Gastrocnemius medialis (tissue), 4 donors: ENCODE measurements at places on chromosomes 11 and 22.

DNA sequence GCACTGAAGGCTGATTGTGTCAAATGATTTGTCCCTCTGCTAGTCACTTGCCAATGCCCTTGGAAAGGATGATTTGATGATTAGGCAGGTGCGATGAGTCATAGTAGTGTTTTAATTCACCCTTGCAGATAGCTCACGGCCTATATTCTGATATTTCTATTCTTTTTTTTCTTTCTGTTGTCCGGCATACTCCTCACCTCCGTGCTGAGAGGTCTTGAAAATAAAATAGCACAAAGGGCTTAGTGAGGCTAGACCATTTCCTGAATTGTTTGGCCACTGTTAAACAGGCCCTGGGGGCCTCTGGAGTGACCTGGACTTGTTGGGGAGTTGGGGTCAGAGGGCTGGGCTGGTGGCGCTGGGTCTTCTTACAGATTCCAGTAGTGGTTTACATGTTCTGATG, 99.8 kb downstream of the ZBTB16 start:
- no peak for DNase-seq

DNA sequence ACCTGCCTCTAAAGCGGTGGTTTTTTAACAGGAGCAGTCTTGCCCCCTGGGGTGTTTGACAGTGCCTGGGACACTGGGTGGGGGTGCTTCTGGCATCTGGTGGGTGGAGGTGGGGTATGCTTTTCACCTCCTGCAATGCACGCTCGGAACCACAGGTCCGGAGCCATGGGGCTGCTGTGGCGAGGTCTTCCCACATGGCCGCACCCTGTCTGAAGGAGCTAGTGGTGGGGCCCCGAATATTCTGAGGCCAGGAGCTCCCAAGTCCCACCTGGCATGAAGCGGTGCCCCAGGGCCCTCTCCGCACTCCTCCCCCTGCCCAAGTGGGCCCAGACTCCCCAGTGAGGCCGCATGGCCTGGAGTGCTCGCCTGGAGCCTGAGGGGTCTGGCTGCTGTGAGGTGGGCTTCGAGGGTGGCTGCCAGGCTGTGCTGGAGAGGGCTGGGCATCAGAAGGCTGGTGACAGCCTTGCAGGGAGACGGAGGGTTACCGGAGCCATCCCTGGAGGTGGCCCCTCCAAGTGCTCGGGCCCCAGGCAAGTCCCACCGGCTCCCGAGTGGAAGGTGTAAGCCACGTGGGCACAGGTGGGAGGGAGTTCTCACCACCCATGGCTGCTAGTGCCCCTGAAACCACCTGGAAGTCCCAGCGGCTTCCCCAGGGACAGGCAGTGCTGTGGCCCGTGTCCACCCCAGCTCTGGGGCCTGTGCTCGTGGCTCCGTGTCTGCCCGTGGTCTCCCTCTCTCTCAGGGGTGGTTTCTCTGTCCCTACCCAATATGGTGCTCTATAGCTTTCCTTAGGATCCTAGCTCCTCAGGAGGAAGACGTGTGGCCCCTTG, 15.1 kb downstream of the TBX1 start:
- DNase-seq = no peak

- no peak for DNase-seq
Measured at GRCh38 chr11:8075119-8075726, 5.8 kb upstream of the TUB start.

DNA sequence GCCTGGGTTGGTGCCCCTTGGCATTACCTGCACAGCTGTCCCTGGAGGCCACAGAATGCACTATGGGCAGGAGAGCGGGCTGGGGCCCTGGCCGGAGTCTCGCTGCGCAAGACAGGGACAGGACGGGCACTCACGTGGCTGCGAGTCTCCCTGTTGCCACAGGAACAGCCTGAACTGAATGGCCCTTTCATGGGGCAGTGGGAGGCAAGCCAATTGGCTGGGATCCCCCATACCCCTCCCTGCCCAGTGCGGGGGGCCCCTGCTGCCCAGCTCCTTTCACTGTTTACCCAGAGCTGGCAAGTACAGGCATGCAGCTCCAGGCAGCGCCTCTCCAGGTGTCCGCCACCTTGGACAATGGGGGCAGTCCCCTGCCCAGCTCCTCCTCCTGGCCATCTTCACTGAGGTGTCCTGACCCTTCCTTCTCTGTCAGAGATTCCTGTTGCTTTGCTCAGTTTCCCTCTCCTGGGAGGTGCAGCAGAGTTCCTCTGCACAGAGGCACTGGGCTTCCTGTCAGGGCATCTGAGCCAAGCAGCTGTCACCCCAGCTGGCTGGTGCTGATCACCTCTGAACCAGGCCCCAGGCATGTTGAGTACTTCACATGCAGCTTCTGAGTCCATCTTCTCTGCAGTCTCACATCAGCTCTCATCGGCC, 5.2 kb downstream of the USP2 start:
- DNase-seq = peak; percentile 72

- no peak for DNase-seq
Measured at GRCh38 chr11:92861634-92862033, 107.8 kb upstream of the MTNR1B start.

DNA sequence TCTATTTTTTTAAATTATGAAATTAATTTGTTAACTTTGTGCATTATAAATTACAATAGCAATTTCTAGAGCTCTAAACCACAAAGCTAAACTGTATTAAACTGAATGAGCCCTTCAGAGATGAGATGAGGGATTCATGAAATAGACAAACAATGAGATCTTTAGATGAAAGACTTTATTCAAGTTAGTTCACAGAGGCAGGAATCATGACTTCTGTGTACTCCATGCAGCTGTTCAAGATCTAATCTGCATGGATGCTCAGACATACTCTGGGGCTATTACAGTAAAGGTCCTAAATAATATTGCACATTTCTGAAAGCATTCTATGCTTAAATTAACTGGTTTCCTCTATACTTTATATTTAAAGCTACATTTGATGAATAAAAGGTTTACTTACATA, 122.7 kb downstream of the FCHSD2 start:
- DNase-seq = no peak

DNA sequence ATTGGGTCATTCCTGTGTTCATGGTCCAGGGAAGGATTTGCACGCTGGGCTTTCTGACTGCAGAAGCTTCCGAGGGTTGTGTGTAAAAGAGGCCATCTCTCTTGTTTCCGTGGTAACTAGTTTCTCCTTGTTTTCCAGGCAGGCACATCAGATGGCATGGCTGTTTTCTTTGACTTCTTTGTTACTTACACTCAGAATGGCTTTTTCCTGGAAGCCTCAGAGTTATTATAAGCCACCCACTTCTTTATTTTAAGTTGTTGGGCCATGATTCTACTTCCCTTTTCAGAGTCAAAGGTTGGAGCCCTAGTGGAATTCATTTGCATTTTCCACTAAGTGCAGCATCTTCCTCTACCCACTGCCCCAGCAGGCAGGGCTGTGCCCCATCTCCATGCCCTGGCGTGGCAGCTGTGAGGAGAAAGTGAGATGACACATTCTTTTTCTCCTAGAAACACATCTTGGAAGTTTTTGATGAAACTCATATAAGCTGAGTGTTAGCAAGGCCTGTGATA, 94.9 kb downstream of the PRR5L start:
- no peak for DNase-seq

GRCh38 chr11:279966-280705, 1.9 kb downstream of the NLRP6 start:
- no peak for DNase-seq

DNA sequence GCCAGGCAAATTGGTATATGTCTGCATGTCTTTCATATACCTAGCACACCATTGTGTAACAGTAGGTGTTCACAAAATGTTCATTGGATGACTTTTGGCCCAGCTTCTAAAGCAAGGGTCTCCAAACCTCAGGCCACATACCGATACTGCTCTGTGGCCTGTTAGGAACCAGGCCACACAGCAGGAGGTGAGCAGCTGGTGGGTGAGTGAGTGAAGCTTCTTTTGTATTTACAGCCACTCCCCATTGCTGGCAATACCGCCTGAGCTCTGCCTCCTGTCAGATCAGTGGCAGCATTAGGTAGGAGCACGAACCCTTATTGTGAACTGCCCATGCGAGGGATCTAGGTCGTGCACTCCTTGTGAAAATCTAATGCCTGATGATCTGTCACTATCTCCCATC, 836.6 kb downstream of the NTM start:
- no peak for DNase-seq

- DNase-seq = no peak
Measured at GRCh38 chr22:36797911-36798673, 18.7 kb downstream of the PVALB start.

GRCh38 chr11:93199616-93200015, 1.8 kb upstream of the SLC36A4 start:
- DNase-seq = no peak

DNA sequence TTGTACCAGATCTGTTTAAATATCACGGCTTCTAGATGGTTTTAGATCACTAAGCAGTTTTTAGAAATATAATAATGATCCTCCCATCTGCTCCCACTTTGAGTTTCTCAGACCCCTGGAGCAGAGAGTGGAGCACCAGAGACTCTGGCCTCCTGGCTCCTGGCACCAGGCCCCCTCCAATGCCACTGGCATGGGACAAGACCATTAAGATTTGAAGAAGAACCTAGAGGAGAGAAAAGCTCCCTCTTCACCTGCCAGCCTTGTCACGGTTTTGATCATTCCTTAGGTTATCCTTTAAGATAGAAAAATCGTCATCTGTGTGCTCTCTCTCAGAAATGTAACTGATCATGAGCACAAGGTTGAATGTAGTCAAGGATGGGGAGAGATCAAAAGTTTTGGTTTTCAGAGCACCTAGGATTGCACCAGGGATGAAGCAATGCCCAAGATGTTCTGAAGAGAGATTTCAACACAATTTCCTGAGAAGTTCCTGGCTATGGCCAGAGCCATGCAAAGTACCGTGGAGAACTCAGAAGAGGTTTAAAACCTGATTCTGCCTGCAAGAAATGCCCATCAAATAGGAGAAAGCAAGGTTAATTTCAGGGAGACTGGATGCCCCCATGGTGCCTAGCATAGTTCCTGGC, 22.2 kb downstream of the IL10RA start:
- no peak for DNase-seq

GRCh38 chr11:809287-810039, at the start of gene RPLP2:
Gene RPLP2 (plus strand): TSS chr11:809967. CDS start chr11:810235, 268 bp downstream.
- DNase-seq = peak; percentile 98

- DNase-seq = peak; percentile 95
Measured at GRCh38 chr22:27697888-27698287, 103.7 kb downstream of the MN1 start.

DNA sequence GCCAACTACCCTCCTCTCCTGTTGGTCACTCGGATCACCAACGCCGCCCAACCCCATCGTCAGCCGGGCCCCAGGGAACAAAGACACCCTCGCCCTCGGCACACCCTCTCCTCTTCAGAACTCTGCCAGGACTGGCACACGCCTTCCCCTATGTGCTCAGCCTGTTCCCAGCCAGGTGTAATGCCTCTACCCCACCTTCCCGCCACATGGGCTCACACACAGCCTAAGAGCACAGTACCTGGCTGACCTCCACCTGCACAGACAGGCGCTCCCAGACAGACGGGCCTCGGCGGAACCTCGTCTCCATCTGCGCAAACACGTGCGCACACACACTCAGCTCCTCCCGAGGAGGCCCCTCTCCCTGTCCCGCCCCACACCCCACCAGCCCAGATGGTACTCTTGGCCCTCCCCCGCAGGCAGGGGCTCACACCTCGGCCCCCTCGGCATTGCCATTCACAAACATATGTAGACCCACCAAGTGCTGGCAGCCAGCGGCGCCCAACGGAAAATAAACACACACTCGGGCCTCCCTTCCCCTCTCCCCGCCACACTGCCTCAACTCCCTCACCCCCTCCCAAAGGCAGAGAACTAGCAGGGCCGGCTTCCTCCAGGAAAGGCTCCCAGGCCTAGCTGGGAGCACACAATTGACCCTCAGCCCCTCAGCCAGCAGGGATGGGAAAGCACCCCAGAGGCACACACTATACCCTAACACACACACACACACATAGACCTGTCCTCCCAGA, 8.5 kb downstream of the ELFN2 start:
- DNase-seq = no peak

DNA sequence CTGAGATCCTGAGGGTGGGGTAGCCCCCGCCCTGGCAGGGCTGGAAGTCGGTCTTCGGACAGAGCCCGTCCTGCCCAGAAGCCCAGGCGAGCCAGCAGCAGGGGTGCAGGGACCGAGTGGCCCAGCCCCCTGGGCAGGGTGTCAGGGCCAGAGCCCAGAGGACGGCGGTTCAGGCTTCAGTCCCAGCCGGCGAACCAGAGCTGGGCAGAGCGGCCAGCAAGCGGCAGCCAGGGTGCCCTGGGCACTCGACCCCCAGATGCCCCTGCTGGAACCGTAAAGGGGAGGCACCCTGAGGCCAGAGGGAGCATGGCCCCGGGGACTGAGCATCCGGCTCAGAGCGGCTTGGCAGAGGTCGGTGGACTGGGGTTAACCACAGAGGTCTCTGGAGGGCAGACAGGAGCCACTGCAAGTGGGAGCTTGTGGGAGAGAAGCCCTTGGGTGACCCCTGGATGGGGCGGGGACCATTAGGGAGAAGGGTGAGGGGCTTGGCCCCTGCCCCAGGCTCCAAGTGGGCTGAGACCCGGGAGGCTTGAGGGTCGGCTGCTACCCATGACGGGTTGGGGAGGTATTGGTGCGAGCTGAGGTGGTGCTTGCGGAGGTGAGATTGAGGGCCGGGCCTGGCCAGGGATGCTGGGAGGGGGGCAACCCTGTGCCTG, 15.9 kb downstream of the LSP1 start:
- DNase-seq = no peak

GRCh38 chr22:42581762-42582716, 28.3 kb downstream of the SERHL2 start:
- peak; percentile 62 for DNase-seq

DNA sequence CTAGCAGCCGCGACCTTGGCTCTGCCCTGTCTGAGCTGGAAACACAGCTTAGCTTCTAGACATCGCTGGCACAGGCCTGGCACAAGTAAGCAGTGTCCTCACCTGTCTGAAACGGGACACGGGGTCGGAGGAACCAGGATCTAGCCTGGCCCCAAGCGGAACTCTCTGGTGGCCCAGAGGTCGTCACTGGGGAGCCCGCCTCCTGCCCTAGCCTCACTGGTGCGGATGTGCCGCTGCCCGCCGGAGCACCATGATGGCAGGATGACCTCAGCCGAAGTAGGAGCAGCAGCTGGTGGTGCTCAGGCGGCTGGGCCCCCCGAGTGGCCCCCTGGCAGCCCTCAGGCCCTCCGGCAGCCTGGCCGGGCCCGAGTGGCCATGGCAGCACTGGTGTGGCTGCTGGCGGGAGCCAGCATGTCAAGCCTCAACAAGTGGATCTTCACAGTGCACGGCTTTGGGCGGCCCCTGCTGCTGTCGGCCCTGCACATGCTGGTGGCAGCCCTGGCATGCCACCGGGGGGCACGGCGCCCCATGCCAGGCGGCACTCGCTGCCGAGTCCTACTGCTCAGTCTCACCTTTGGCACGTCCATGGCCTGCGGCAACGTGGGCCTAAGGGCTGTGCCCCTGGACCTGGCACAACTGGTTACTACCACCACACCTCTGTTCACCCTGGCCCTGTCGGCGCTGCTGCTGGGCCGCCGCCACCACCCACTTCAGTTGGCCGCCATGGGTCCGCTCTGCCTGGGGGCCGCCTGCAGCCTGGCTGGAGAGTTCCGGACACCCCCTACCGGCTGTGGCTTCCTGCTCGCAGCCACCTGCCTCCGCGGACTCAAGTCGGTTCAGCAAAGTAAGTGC, 871 bp downstream of the SLC35E4 start:
- DNase-seq = peak; percentile 76

- DNase-seq = no peak
Measured at GRCh38 chr11:97525273-97525672, 1135.5 kb downstream of the JRKL start.

- no peak for DNase-seq
Measured at GRCh38 chr22:47613606-47614350, 851.3 kb downstream of the TBC1D22A start.

- peak; percentile 25 for DNase-seq
Measured at GRCh38 chr22:49767355-49768062, 60.2 kb downstream of the BRD1 start.

- DNase-seq = peak; percentile 52
Measured at GRCh38 chr22:36757668-36758211, 18.2 kb downstream of the IFT27 start.

GRCh38 chr11:73308961-73309919, 1.2 kb downstream of the ARHGEF17 start:
- DNase-seq = peak; percentile 76
